ENCODE measurements at places on chromosomes 16 and 17.

- DNase-seq = no peak
Observed at GRCh38 chr16:89257757-89258465, 40.4 kb downstream of the ZNF778 start.

- no peak for DNase-seq
Observed at GRCh38 chr17:8923762-8924161, 41.7 kb downstream of the PIK3R5 start.

DNA sequence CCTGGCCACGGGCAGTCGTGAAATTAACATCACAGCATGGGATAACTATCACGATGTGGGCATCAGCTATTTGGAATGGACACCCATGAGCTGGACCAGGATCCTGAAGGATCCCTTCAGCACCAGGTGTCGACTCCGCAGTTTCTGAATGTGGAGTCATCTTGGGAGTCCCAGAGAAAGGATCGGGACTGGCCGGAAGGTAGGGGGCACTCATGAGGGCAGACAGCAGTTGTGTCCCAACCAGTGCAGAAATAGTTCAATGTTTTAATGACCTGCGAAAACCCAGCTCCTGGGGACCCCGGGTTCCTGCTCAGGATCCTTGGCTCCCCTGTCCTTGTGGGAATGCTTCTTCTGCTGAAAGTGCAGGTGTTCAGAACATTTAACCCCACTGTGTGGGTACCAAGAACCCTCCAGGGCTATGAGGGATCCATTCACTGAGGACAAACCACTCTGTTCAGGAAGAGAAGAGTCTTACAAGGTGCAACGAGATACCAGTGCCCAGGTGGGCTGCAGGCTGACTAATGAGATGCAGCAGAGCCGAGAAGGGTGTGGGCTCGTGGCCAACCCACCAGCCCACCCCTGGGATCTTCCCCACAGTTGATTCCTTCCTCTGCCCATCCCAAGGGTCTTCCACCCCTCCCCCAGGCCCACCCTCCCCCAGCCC, 154.8 kb downstream of the SALL1 start:
- DNase-seq = no peak

DNA sequence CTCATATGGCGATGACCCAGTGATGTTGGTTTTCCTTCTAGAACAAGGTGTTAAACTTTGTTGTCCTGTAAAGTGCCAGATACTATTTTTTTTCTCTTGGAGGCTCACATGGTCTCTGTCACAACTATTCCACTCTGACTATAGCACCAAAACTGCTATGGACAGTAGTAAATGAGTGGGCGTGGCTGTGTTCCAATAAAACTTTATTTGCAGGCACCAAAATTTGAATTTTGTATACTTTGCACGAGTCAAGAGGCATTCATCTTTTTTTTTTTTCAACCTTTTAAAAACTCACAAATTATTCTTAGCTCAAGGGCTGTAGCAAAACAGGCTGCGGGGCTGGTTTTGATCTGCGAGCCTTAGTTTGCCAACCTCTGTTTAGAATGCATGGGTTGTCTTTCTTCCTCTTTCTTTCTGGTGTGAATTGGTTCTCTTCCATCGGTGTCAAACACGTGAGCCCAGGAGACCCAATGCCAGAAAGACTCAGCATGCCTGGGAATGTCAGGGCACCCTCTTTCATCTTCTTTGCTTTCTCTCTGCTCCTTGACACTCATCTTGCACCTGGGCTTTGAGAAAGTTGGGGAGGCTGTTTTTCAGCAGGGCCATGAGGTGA, 2.1 kb downstream of the SYT17 start:
- no peak for DNase-seq

DNA sequence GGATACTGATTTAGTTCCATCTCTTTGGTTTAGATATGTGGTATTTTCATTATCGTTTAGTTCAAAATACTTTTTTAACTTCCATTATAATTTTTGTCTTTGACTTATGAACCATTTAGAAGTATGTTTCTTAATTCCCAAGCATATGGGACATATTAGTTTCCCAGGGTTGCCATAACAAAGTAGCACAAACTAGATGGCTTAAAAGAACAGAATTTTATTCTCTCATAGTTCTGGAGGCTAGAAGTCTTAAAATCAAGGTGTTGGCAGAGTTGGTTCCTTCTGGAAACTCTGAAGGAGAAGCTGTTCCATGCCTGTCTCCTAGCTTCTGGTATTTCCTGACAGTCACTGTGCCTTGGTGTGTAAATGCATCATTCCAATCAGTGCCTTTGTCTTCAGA, 291.5 kb upstream of the AXIN2 start:
- no peak for DNase-seq

GRCh38 chr17:28509789-28510188, 3.6 kb downstream of the FOXN1 start:
- no peak for DNase-seq

DNA sequence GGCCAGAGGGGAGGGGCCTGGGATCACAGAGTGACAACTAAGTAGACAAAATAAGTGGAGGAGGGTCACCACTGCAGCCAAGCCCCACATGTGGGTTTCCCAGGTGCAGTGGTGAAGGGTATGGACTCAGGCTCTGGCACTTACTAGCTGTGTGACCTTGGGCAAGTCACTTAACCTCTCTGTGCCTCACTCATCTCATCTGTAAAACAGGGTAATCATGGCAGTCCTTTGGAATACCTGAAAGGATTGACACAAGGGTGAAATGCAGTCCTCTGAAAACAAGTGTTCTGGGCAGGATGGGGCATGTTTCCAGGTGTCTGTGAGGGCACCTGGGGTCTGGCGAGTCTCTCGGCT, 55.8 kb downstream of the NKD1 start:
- DNase-seq = no peak

- DNase-seq = no peak
Observed at GRCh38 chr16:26335236-26335853, 643.6 kb downstream of the HS3ST4 start.

DNA sequence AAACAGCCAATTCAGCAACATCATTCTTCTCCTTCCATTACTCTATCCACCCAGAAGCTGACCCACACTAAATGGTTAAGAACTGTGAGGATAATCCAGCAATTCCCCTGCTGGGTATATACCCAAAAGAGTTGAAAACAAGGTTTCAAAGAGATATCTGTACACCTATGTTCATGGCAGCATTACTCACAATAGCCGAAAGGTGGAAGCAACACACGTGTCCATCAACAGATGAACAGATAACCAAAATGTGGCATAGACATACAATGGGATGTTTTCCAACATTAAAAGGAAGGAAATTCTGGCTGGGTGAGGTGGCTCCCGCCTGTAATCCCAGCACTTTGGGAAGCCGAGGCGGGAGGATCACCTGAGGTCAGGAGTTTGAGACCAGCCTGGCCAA, 19.9 kb downstream of the MIS12 start:
- DNase-seq = no peak

- peak; percentile 55 for DNase-seq
Observed at GRCh38 chr17:76122431-76123190, 18.4 kb downstream of the FOXJ1 start.

- DNase-seq = no peak
Observed at GRCh38 chr16:67404740-67405226, 11.5 kb upstream of the TPPP3 start.

DNA sequence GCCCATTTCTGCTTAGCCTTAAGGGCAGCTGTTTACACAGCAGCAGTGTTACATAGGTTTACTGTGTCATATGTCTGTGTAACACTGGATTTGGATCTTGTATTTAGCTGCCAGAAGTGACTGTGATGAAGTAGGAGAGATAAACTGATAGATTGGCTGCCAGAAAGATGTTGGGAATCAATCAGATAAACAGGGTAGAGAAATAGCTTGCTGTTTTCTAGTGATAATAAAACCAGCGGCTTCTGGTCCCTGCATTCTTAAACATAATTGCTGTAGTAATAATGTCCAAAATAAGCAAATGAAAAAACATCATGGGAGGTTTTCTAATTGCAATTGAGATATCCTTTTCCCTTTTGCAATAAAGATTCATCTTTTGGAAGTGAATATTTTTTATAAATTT, 68.7 kb downstream of the AATF start:
- DNase-seq = no peak

DNA sequence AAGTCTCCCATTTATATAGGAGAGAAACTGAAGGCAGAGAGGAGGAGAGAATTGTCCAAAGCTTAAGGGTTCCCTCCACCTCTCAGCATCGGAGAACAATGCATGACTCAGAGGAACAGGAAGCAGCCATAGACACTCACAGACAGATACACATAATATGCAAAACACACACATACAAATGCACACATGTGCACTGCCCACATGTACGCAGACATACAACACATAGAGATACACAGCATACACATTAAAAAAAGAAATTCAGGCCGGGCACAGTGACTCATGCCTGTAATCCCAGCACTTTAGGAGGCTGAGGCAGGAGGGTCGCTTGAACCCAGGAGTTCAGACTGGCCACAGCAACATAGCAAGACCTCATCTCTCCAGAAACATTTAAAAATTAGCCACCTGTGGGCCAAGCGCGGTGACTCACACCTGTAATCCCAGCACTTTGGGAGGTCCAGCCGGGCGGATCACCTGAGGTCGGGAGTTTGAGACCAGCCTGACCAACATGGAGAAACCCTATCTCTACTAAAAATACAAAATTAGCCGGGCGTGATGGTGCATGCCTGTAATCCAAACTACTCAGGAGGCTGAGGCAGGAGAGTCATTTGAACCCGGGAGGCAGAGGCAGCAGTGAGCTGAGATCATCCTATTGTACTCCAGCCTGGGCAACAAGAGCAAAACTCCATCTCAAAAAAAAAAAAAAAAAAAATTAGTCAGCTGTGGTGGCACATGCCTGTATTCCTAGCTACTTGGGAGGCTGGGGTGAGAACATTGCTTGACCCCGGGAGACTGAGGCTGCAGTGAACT, 11.3 kb downstream of the ERAL1 start:
- no peak for DNase-seq

- no peak for DNase-seq
Observed at GRCh38 chr17:60422162-60422665, at the start of gene CHCT1. Gene CHCT1, plus strand, starts transcription at chr17:60422489. Its CDS starts 104 bp downstream, at chr17:60422593.

DNA sequence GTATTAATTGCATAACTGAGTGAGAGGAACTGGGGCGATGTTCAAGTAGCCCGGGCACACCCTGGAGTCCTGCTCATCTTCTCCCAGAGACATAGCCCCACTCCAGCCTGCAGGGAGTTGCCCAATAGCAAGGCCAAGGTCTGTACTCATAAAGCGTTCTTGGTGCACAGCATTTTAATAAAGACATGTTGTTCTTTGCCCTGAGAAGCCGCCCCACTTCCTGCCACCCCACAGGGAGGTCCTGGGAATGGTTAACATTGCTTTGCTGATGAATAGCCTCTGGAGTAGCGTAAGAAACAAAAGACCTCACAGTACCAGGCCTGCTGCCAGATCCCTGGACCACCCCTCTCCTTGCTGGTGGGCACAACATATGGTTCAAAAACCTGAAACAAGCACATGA, 21.6 kb upstream of the CDH1 start:
- no peak for DNase-seq

GRCh38 chr17:38591759-38592241, 14.0 kb downstream of the SRCIN1 start:
- DNase-seq = no peak

DNA sequence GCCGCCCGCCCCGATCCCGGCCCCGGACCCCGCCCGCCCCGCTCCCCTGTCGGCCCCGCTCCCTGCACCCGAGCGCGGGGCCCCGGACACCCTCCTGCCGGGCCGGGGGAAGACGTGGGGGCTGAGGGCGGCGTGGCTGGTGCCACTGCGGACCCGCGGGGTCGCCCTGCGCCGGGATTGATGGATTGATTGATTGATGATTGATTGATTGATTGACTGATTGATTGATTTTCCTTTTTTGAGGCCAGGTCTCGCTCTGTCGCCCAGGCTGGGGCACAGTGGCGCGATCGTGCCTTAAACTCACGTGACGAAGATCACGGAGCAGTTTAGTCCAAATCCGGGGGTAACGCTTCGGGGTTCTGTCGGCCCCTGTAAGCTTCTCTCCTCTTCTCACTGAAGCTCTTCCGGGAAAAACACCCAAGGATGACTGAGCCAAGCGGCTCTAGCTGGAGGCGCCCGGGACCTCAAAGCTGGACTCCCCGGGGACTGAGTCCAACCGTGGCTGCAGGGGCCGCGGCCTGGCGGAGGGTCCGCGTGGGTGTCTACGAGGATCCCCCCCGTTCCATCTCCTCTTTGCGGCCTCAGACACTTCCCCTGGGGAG, 40.2 kb upstream of the BHLHA9 start:
- no peak for DNase-seq

GRCh38 chr17:31570951-31571892, 179.7 kb downstream of the RAB11FIP4 start:
- DNase-seq = peak; percentile 96

DNA sequence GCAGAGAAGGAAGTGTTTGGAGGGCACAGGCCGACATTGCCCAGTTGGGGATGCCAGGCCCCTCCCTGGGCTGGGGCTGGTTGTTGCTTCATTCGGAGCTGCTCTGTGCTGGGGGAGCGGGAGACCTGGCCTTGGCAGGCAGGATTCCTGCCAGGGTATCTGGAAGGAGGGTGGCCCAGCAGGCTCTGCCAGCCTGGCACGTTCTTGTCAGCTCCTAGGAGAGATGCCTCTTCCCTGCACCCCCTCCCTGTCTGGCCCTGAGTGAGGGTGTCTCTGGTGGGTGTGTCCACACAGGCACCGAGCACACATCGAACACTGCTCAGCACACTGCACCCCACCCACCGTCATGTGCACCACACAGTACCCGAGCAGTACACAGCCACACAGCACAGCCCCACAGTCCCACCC, 35.2 kb downstream of the ARHGAP23 start:
- DNase-seq = peak; percentile 90

DNA sequence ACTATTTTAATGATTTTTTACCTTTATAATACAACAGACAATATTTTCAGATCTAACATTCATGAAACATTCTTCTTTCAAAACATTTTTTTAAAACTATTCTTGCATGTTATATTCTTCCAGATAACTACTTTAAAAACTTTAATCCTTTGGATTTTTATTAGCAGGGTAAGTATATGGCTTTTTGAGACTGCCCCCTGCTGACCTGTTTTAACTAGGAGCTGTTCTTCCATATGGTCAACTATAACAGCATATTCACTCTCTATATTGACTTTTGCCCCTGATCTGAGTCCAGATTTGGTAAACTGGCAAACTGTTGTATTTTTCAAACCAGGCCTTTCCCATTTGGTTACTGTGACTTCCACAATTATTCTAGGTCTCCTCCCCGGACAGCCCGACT, 16.5 kb downstream of the ZNF18 start:
- no peak for DNase-seq
